CD4-positive, CD25-positive, alpha-beta regulatory T cell (primary cell): ENCODE measurements at places on chromosomes 1 and 21. TPM values are rescaled to one million over a fixed set of nuclear protein-coding genes. Genes with fewer than 3 reads are reported as not detected.

DNA sequence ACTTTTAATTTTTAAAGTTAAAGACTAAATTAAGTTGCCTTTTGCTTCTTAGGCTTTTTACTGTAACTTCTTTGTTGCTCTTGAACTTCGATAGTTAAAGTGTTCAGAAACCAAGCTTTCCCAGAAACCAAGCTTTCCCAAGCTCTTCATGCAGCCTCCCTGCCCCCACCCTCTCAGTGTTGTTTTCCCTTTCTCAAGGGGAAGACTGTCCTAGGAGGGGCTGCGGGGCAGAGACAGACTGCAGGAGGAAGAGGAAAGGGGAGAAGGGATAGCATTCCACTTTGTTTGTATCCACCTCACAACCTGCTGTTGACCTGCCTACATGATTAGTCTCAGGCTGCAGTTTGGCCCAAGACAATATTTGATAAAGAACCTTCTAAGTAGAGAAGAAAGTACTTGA lies 39.0 kb upstream of the DIPK1A start:
- H3K4me3 ChIP-seq = no peak overlapping the region
- H3K27me3 ChIP-seq = peaks cover 2% of the 10 kb centered on the region
- no peak for DNase-seq
- H3K4me1 ChIP-seq = no peaks in the 10 kb centered on the region
- no peaks in the 10 kb centered on the region for H3K36me3 ChIP-seq
- H3K27ac ChIP-seq = no peak overlapping the region

C1orf210 gene
- total RNA-seq = not detected

GRCh38 chr1:247429496-247429895 lies 13.5 kb downstream of the NLRP3 start:
- no peak for DNase-seq
- H3K4me1 ChIP-seq = no peaks in the 10 kb centered on the region
- no peak overlapping the region for H3K27ac ChIP-seq
- H3K36me3 ChIP-seq = no peaks in the 10 kb centered on the region

FAM151A gene
- total RNA-seq = not detected

- DNase-seq = no peak
- no peak overlapping the region for H3K27ac ChIP-seq
- H3K4me1 ChIP-seq = peaks cover 10% of the 10 kb centered on the region
Measured at GRCh38 chr21:43809346-43809799, 20.0 kb downstream of the RRP1 start.

SIPA1L2 gene
- total RNA-seq = 0.22 TPM

GRCh38 chr1:160018900-160019299 lies 12.9 kb downstream of the PIGM start:
- DNase-seq = no peak
- H3K4me1 ChIP-seq = no peaks in the 10 kb centered on the region
- peaks cover 2% of the 10 kb centered on the region for H3K27me3 ChIP-seq
- H3K4me3 ChIP-seq = no peak overlapping the region

- H3K4me3 ChIP-seq = no peak overlapping the region
- no peaks in the 10 kb centered on the region for H3K4me1 ChIP-seq
- no peak overlapping the region for H3K27ac ChIP-seq
Measured at GRCh38 chr1:174072581-174072980, 50.4 kb upstream of the RC3H1 start.

DNA sequence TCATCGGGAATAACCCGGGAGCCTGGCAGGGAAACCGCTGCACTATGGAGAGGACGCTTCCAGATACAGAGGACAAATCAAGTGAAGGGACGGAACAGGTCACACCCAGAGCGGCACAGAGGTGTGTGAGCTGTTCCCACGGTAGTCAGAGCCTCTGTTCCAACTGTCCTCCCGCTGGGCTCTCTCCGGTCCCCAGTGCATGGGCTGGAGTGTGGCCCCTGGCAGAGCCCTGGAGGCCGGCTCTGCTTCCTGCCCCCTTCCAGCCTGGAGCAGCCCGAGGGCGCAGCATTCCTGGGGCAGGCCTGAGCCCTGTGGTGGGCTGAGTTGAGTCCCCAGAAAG lies 11.9 kb upstream of the ZBTB21 start:
- H3K4me1 ChIP-seq = no peaks in the 10 kb centered on the region
- H3K36me3 ChIP-seq = no peaks in the 10 kb centered on the region
- H3K4me3 ChIP-seq = no peak overlapping the region
- H3K27me3 ChIP-seq = no peaks in the 10 kb centered on the region

SLC45A1 gene
- total RNA-seq = 0.86 TPM

PTAFR gene
- total RNA-seq = 0.54 TPM

CLEC20A gene
- total RNA-seq = not detected

GRCh38 chr1:228366062-228366865 lies 40.4 kb downstream of the TRIM11 start:
- no peak overlapping the region for H3K27ac ChIP-seq
- H3K27me3 ChIP-seq = no peaks in the 10 kb centered on the region
- no peaks in the 10 kb centered on the region for H3K36me3 ChIP-seq

DNA sequence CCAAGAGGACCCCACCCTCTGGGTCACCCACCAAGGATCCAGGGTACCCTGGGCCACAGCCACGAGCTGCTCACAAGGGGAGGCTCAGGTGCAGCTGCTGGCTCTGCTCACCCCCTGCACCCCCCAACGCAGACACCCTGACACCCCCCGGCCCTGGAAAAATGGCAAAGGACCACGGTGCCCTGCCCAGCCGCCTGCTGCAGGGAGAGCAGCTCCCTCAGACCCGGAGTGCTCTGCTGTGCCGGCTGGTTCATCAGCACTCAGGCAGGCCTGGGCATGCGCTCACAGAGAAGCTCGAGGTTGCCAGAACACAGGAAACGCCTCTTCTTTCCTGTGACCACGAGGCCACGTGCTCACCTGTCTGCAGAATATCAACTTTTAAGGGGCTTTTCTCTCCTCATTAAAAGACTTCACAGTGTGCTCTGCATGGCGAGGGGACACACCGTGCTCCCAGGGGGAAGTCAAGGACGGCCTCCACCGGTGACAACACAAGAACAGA lies 4.3 kb upstream of the C1QTNF12 start:
- no peaks in the 10 kb centered on the region for H3K27me3 ChIP-seq
- H3K36me3 ChIP-seq = peaks cover 12% of the 10 kb centered on the region
- peaks cover 19% of the 10 kb centered on the region for H3K4me1 ChIP-seq

- H3K36me3 ChIP-seq = no peaks in the 10 kb centered on the region
- DNase-seq = no peak
- no peaks in the 10 kb centered on the region for H3K4me1 ChIP-seq
- no peaks in the 10 kb centered on the region for H3K27me3 ChIP-seq
Measured at GRCh38 chr1:16134066-16134801, 21.6 kb downstream of the EPHA2 start.

RASAL2 gene
- total RNA-seq = not detected

DNA sequence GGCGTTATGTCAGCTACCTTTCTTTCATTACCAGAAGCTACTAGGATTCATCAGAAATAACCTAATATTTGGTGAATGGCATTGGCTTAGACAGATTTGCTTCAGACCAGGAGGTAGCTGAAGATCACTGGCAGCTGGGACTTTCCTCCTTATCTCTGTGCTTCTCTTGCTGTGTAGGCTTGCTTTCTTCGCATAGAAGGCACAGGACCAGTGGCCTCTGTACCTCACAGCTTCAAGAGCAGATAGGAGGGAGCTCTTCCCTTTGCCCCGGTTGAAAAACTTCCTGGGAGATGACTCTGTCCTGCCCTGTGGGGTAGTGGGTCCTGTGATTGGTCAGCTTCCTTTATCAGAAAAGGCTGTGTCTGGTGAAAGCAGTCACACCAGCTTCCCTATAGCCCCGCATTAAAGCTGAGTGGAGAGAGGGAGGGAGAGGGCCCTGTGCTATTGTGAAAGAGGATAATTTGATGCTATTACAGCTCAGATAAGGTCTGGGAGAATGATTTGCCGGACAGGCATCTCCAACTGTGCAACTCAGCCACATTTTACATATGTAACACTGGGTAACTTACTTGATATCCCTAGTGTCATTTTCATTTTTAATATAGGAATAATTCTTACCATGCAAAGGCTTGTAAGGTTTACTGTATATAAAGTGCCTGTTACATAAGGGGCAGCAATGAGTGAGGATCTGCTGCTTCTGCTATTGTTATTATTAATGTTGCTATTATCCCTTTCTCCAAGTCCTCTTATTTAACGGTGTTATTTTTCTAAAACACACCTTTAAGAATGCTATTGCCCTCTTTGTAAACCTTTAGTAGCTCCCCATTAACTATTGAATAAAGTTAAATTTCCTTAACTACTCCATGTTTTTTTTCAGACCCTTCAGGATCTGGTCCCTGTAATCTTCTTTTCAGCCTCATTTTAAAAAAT lies 31.6 kb downstream of the OSBPL9 start:
- H3K4me1 ChIP-seq = no peaks in the 10 kb centered on the region
- peaks cover 2% of the 10 kb centered on the region for H3K36me3 ChIP-seq
- no peak for DNase-seq

CYP4A11 gene
- total RNA-seq = not detected

DNA sequence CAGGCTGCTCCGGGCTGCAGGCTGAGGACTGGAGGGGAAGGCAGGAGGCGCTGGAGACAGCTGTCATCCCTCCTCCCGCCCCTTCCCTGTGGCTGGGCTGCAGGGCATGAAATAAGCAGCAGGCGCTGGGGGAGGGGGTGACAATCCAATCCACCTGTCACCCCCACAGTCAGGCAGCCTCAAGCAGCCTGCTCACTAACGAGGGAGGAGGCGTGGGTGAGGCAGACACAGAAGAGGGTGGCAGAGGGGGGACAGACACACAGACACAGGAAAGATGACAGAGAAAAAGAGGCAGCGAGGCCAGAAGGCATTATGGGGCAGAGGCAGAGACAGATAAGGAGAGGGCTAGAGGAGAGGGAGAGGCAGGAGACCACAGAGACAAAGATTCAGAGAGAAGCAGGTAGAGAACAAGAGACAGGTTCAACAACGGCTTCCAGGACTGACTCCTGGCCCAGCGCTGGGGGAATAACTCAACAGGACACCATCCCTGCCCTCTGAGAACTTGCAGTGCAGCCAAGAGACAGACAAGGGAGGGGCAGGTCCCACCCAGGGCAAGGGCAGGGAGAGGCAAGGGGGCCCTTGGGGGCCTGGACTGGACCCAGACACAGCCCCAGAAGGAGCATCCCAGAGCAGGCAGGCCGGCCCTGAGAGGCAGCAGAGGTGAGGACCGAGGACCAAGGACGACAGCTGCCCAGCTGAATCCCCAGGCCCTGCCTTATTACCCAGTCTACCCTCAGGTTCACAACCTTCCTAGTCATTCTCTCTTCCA lies 11.2 kb downstream of the MEF2D start:
- peak; percentile 57 for DNase-seq
- H3K4me3 ChIP-seq = peak overlapping the region; percentile 61
- peaks cover 3% of the 10 kb centered on the region for H3K36me3 ChIP-seq
- H3K27ac ChIP-seq = peak overlapping the region; percentile 71

GPR37L1 gene
- not detected for total RNA-seq

DNA sequence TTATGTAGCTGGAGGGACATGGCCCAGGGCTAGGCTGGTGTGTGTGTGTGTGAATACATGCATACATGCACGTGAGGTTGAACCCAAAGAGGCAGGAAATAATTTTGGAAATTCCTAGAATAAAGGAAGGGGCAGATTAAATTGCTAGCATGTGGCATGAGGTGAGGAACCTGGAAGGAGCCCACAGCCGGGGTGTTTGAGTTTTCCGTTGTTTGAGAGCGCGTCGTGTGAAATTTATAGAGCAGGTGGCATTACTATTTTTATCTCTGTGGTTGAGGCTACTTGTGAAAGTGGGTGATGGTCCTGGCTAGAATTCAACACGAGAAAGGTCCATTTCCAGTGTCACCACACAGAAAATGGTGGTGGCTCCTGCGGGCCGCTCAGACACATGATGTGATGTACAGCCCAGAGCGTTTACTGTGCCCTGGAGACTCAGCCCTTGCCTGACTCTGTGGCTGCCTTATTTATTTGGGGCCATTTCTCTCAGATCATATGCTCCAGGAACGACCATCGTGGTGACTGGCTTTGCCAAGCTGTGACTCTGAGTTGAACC lies 48.0 kb downstream of the BACE2 start:
- no peaks in the 10 kb centered on the region for H3K27me3 ChIP-seq
- H3K36me3 ChIP-seq = no peaks in the 10 kb centered on the region
- H3K4me3 ChIP-seq = no peak overlapping the region
- H3K27ac ChIP-seq = no peak overlapping the region
